ENCODE measurements at places on chromosomes 16 and 17.
A peak's percentile ranks its signal among the peaks of the same experiment; 100 is the strongest.

DNA sequence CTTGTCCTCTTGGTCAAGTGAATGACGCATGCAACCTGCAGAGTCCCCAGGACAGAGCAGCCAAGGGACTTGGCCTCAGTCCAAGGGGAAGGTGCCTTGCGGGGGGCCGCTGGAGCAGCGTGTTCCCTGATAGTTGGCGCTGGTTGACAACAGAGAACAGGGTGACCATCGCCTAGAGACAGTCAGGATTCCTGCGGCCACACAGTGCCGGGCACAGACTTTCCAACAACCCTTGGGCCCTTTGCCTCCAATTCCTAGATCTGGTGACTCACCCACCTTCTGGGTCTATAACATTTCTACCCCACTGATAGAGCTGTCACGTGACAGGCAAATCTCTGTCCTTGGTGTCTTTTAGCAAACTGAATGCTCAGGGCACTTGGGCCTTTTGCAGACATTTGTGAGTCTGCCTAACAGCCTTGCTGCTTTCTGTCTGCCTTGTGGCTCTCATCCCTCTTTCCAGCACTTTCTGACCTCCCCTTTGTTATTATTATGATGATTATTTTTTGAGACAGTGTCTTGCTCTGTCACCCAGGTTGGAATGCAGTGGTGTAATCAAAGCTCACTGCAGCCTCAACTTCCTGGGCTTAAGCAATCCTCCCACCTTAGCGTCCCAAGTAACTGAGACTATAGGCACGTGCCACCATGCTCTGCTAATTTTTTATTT, 11.9 kb upstream of the TEDC2 start:
- DNase-seq: no peak

DNA sequence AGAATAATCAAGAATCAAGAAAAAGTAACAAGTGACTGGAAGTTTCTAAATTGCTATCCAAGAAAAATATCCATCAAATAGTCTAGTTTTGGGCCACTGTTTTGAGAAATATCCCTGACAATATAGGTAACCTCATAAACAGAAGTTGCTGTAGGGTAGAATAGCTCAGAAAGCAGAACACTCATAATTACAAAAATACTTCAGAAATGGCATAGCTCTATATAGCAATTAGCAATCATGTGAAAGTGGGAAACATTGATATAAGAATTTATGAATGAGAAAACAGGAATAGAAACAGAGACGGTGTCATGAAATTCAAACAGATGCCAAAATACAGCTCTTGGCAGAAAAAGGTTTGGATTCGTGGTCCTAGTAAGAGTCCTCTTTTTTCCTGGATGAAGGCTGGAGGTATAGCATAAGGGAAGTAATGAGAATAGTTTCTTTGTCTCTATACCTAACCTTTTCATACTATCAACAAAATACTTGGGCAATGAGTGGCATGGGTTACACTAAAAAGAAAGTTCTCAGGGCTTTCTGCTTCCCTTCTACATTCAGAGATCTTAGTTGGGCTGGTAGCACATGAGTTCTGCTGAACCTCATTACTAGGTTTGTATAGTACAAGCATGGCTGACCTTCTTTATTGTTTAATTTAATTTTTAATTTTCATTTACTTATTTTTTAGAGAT, 33.5 kb downstream of the SPAG9 start:
- no peak for DNase-seq

DNA sequence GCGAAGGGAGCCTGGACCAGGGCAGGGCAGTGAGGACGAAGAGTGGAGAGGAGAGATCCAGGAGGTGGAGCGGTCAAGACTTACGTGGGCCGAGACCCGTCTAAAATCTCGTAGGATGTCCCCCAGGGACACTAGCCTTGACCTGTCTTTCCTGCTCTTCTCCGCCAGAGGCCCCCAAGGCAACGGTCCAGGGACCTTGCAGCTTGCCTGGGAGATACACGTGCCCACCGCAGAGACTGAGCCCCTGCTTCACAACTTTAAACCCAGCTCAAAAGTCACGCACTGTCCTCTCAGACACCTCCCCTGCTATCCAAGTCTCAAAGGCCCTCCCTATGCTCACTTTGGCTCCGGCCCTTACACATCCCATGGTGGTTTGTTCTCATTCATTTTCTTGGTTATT, 9.4 kb downstream of the TIGD7 start:
- no peak for DNase-seq

DNA sequence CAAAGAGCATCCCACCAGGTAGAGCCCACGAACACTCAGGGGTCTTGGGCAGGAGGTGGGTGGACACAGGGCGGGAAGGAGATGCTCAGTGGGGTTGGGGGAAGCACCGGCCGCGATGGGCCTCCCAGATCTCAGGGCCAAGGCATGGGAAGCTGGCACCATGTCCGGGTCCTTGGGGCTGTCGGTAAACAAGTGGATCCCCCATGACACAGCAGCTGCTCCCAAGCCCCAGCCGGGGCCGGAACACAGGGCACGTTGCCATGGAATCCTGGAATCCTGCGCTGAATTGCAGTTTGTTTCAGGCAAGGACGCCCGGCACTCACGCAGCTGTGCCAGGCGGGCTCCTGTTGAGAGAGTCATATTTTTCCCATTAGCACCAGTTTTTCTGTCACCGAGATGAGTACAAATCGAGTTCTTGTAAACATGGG, 23.0 kb upstream of the CHMP6 start:
- no peak for DNase-seq

- no peak for DNase-seq
Observed at GRCh38 chr17:56815711-56816110, 18.0 kb downstream of the C17orf67 start.

DNA sequence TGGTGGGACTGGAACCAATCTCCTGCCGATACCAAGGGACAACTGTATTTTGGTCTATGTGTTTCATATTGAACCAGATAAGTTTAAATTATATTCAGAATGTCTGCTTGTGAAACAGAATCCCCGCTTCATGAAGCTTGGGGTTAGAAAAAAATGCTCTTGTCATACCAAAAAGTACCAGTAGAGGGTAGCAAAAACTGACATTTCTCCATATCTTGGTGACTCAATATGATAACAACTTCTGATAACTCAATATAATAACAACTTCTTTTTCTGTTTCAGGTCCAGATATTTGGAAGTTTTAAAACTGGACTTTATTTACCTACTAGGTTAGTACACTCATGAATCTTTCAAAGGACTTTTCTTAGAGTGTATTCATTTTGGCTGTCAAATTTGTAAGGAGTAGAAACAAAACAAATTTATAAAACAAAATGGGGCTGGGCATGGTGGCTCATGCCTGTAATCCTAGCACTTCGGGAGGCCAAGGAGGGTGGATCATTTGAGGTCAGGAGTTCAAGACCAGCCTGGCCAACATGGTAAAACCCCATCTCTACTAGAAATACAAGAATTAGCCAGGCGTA, 52.3 kb upstream of the ADCY7 start:
- DNase-seq: no peak

DNA sequence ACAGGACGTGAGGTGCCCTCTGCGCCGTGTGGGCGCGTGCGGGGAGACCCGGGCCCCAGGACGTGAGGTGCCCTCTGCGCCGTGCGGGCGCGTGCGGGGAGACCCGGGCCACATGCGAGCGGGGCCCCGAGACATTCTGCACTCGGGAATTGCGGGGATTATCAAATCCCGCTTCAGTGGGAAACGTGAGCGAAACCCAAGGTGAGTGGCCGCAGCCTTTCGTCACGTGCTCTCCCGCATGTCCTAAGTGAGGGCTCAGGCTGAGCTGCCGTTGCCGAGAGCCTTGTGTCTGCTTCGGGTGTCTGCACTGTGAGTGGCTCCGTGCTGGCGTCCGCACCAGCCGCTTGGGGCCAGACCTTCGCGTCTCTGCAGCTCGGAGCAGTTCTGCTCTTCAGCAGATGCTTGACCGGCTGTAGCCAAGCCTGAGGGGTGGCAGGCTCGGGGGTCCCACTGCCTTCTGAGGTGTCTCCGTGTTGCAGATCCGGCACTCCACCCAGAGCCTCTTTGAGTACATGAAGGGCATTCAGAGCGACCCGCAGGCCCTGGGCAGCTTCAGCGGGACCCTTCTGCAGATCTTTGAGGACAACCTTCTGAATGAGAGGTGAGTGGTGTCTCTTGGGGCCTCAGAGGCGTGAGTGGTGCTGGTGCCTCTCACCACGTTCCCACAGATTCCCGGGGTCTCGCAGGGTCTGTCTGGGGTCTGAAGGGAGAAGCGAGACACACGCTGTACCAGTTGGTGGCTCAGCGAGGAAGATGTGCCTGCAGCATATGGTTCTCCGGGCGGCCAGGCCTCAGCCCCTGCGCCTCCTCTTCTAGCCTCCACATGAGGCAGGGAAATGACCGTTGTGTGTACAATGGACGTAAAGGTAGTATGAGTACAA, 90.5 kb upstream of the ZNF750 start:
- no peak for DNase-seq

- no peak for DNase-seq
Observed at GRCh38 chr16:17001471-17001870, 469.3 kb downstream of the XYLT1 start.

GRCh38 chr16:78326731-78327130, 227.3 kb downstream of the WWOX start:
- no peak for DNase-seq

- no peak for DNase-seq
Observed at GRCh38 chr17:4170639-4171280, 27.8 kb downstream of the CYB5D2 start.

DNA sequence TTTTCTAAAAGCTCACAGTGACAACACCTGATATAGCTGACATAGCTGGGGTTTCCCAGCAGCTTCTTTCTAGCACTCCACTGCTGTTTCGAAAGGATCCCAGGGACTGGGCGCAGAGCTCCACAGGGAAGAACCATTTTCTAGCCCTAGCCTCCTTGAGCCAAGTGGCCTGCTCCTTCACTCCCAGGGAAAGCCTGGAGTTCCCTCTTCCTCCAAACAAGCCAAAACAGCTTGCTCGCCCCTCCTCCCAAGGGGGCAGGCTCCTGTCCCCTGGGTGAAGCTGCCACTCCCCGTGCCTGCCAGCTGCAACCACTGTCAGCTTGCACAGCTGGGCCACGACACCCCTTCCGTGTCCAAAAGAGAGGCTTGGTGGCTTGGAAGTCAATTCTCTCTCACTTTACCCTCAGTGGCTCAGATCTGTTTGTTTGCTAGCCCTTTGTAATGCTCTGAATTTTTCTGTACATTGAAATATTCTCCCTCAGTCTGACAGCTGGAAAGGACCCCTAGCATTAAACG, 59.8 kb downstream of the CYTH1 start:
- DNase-seq: no peak

DNA sequence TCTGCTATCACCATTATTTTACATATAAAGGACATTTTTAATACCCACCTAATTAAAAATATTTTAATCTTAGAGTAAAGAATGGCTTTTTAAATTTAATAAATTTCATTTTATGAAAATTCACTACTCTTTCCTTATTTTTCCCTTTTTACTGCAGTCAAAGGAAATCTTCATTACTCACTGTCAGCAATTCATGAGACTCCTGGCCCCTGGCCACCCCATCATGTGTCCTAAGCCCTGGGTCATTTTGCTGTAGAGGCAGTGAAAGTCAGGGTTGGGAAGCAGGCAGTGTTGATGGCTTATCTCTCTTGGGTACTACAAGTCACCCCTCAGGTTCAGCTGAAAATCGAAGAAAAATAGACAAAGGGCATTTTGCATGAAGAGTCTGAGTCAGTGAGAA, 468.6 kb upstream of the CCL2 start:
- peak; percentile 13 for DNase-seq

Measured in heart right ventricle (tissue), 16 donors.